ENCODE measurements at places on chromosomes 5 and 9.

DNA sequence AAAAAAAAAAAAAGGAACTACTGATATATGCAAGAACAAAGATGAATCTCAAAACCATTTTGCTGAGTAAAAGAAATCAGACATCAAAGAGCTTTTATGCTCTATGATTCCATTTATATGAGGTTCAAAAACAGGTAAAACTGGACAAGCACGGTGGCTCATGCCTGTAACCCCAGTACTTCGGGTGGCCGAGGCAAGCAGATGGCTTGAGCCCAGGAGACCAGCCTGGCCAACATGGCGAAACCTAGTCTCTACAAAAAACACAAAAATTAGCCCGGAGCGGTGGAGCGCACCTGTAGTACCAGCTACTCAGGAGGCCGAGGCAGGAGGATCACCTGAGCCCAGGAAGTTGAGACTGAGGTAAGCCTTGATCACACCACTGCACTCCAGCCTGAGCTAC, 7.8 kb downstream of the PTBP3 start:
- DNase-seq, result no peak

DNA sequence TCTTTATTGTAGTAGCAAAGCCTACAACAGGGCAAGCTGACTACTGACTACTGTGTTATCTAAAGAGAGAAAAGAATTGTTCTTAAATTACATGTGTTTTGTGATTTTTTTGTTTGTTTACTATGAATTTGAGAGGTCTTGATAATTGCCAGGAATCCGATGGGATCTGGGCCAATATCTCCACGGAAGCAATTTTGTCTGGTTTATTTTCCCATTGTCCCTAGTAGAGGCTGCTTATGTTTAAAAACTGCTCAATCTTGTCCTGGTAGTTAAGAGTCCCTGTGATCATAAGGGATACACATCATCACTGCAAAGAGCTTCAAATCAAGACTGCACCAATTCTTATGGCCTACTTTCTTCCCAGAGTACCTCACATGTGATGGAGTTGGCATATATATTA, 94.4 kb downstream of the GLDC start:
- DNase-seq, result no peak

- no peak for DNase-seq
Observed at GRCh38 chr9:77561331-77562018, 86.6 kb downstream of the GNA14 start.

- no peak for DNase-seq
Observed at GRCh38 chr5:84213861-84214260, 170.8 kb downstream of the EDIL3 start.

- no peak for DNase-seq
Observed at GRCh38 chr5:109620651-109621050, 69.1 kb upstream of the MAN2A1 start.

- DNase-seq, result no peak
Observed at GRCh38 chr9:70557661-70558369, 143.4 kb upstream of the KLF9 start.

GRCh38 chr9:31119890-31120454, 1264.5 kb upstream of the ACO1 start:
- peak; percentile 52 for DNase-seq

GRCh38 chr9:99026271-99026955, 78.5 kb upstream of the TGFBR1 start:
- DNase-seq, result no peak

DNA sequence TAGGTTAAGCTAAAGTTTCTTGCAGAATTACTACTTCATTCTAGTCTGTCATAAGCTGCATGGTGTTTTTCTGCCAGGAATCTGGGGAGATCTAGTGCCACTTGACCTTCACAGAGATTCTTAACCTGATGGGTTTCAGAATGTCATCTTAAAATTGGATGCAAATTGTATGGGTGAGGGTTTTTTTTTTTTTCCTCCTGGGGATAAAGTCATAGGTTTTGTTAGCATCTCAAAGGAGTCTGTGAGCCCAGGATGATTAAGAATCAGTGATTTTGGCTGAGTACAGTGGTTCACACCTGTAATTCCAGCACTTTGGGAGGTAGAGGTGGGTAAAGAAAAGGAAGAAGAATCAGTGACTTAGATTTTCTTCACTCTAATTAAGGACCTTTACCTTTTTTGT, 51.2 kb downstream of the NIM1K start:
- no peak for DNase-seq

GRCh38 chr5:149418910-149419531, 39.9 kb upstream of the IL17B start:
- no peak for DNase-seq

DNA sequence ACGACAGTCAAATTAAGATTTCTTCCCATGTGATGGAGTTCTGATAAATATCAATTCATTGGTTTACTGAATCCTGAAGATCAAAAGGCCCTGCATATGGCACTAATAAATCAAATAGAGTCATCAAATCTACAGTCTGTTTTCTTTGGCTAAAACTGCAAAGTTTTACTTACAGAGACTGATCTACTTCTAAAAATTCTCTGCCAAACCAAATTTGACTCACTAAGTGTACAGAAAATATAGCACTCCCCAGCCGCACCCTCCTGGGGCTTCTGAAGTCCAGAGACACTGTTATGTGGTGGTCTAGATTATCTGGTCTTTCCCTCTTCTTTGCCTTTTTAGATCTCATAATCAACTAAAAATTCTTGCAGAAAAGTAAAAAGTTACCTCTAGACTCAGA, 237.7 kb downstream of the MLLT3 start:
- no peak for DNase-seq

- no peak for DNase-seq
Observed at GRCh38 chr9:36937346-36937745, 96.7 kb downstream of the PAX5 start.

- DNase-seq, result no peak
Observed at GRCh38 chr9:121860744-121861143, 209.3 kb downstream of the DAB2IP start.

DNA sequence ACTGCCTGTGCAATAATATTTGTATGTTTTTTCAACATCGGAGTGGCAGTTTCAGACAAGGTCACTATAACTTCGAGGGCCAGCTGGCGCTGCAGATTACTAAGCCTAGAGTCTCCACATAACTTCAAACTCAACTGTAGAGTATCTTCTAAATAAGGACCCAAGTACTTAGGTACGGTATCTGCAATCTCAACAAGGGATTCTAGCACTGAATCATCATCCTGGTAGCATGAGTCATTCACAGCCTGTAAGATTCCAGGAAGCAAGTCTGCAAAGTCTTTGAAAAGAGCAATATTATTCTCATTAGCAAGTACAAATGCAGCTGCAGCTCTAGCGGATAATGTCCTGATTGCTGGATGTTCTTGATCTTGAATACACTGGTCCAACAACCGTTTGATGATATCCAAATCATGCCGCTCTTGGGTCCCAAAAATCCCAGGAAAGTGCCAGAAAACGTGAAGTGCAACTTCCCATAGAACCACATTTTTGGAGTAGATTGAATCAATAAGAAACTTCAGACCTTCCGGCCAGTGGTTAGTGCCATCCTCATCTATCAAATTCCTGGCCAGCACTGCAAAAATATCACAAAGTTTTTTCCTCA, 654 bp downstream of the RANBP6 start:
- no peak for DNase-seq

DNA sequence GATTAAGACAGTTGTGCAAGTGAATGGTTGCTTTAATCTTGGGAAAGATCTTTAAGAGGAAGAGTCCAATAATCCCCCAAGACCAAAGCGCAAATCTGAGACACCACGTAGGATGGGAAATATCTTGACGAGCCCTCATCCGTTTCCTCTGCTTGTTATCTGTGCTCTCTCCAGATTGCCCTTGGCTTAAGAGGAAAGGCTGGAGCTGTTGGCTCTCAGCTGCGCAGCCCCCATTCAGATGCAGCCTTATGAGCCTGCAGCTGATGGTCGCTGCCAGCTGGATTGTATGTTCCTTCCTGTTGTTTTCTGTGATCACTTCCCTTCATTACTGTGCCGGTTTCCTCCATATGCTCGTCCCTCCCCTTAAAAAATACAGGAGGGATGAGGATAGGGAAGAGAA, 47.7 kb downstream of the PWWP2A start:
- peak; percentile 72 for DNase-seq

- peak; percentile 29 for DNase-seq
Observed at GRCh38 chr9:128940271-128940921, 7.0 kb downstream of the DOLK start.

DNA sequence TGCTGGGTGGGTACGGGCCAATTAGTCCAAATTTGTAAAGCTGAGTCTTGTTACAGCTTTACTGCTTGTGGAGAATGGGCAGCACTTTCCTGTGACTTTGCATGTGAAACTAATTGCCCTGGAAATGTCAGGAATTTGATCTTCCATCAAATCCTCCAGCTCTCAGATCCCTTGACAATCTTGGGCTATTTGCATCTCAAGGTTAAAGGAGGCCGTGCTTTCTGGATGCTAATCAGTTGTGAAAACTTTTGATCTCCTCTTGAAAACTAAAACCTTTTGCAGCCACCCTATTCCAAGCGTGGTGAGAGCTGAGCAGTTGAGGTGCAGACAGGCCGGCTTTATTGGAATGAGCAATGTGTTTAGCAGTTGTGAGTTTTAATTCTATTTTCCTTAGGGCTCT, 68.0 kb upstream of the CLINT1 start:
- no peak for DNase-seq

GRCh38 chr9:121171236-121171635, 30.4 kb downstream of the RAB14 start:
- DNase-seq, result no peak

GRCh38 chr5:155919725-155920124, 407.2 kb upstream of the SGCD start:
- DNase-seq, result no peak

DNA sequence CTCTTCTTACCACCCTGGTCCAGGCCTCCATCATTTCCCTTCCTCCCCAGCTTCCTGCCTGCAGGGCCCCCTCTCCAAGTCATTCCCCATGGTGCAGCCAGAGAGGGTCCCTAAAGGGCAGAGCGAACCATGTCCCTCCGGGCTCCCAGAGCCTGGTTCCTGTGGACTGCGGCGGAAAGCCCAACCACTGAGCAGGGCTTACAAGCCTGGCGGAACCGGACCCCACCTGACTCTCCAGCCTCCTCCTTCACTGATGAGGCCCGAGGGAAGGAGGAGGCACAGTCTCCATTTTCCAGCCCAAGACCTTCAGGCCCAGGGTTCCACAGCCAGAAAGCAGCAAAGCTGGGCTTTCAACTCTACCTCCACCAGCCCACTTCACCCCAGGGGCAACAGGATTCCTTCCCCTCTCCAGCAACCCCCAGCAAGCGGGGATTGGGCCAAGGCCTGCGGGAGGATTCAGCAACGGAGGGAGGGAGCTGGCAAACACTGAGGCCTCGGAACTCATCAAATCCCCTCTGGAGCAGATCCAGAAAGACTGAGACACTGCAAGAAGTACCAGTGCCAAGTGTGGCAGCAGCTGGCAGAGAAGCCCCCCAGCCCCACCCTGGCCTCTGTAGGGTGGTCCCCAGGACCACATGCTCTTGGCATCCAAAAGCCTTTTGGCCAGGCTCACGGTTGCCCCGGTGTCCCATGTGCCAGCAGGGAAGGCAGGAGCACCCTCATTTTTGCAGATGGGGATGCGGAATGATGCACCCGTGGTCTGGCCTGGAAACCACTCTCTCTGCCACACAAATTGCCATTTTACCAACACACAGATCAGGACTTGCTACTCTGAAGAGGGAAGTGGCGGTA, 3.1 kb downstream of the FAM163B start:
- no peak for DNase-seq

DNA sequence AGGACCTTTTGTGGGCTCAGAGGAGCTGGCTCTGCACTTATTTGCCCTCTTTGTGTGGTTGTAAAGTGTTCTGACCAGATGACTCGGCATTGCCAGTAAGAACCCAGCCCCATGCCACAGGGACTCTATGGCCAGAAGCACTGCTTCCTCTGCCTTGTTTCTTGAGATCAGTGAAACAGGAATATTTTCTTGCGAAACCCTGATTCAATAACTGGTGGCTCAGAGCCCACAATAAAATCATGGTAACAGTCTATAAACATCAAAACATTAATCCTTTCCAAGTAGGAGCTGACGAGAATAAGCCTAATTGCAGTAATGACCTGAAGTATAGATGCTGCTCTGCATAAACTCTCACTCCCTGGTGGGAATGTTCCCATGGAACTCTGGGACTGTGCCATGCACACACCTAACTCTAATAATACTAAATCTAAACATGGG, 344.3 kb downstream of the ZNF608 start:
- no peak for DNase-seq

- peak; percentile 36 for DNase-seq
Observed at GRCh38 chr5:64827703-64828102, 59.0 kb downstream of the CWC27 start.

DNA sequence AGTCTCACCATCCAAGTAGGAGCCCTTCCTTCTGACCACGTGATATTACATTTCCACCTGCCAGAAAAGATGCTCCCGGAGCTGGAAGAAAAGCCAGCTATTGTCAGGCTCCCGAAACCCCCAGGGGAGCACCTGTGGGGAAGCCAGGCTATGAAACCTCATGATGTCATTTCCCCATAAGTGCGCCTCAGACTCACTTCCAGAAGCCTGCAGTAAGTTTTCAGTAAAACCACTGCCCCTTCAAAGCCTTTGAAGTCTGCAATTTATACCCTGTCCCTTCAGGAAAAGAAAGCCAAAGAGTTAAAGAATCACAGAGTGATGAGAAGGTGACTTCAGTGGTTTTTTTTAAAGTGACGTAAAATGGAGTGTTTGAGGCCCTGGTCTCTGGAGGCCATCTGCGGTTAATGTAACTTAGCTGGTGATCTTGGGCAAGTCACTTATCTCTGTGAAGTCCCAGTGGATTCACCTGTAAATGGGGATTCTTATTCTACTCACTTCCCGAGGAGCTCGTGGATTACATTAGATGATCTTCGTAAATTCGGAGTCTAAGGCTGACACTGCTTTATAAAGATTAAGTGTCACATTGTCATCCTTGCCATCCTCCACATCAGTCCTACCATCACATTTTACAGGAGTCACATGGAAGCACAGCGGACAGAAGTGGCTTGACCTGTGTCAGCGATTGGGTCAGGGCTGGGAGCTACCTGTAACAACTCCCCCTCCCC, 2.6 kb upstream of the SEMA6A start:
- no peak for DNase-seq

Data from NCI-H82 (cell line).